Activated CD4-positive, alpha-beta T cell treated with anti-CD3 and anti-CD28 coated beads, Interleukin-2, amount 50 U/mL, for 48 hours (primary cell): ENCODE measurements at places on chromosomes 4 and X.

DNA sequence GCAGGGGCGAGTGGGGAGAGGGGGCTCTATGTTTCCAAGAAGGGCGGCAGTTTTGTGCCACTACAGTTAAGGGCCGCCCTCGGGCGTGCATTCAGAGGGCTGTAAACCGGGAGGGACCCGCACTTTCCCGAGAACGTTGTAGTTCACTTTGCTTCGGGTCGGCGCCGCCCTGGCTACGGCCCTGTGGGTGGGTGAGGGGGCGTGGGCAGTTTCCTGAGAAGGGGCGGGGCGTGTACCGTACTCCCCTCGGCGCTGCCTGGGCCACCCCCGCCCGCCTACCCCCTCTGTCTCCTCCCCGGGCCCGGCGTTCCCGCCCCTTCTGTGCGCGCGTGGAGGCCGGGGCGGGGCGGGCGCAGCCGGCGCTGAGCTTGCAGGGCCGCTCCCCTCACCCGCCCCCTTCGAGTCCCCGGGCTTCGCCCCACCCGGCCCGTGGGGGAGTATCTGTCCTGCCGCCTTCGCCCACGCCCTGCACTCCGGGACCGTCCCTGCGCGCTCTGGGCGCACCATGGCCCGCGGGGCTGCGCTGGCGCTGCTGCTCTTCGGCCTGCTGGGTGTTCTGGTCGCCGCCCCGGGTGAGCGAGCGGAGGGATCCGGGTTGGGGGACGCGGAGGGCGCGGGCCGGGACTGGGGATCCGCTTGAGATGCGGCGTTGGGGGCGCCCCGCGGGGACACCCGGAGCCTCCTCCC is at the start of gene CD99:
TSS of gene CD99 (plus strand) at position 440 of the 687 bp plus-strand sequence. CDS start at position 506, 66 bp downstream.
- DNase-seq = peak; percentile 87

- no peak for DNase-seq
Observed at GRCh38 chr4:36197501-36197900, 46.8 kb downstream of the ARAP2 start.

GRCh38 chrX:129759576-129760061 is 20.1 kb upstream of the SASH3 start:
- peak; percentile 67 for DNase-seq

DNA sequence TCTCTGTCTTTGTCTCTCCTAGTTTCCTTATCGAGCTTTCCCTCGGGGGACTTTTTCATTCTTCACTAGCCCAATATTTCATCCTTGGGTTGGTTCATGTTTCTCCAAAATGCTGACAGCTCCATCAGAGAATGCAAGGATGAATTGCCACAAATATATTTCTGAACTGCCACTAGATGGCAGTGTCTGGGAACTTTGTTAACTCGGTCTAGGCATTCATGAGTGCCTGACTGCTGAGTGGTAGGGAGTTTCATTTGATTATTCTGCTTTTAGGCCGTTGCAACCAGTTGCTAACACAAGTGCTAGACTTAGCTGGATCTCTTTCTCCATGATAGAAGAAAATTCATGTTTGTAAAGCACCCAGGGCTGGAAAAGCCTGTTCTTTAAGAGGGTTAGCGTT is 73.5 kb upstream of the RAP2C start:
- DNase-seq = peak; percentile 6

- no peak for DNase-seq
Observed at GRCh38 chrX:77510007-77510406, 62.8 kb downstream of the FGF16 start.

GRCh38 chr4:15007201-15007600 is 4.9 kb downstream of the CPEB2 start:
- DNase-seq = no peak

DNA sequence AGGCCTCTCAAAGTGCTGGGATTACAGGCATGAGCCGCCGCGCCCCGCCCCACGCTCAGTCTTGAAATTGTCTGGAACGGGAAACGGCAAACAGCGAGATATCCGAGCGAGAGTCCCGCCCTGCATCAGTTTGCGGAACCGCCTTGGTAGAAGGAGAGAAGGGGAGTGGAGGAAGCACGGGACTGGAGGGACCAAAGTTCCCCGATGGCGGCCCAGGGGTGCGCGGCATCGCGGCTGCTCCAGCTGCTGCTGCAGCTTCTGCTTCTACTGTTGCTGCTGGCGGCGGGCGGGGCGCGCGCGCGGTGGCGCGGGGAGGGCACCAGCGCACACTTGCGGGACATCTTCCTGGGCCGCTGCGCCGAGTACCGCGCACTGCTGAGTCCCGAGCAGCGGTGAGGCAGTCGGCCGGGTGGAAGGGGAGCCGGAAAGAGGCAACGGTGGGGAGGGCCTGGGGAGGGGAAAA is at the start of gene BST1:
TSS of gene BST1 (plus strand) at position 125 of the 463 bp plus-strand sequence. CDS start at position 205, 80 bp downstream.
- DNase-seq = peak; percentile 53

GRCh38 chr4:169312690-169313422 is 42.1 kb upstream of the SH3RF1 start:
- no peak for DNase-seq

GRCh38 chr4:98686847-98687246 is 28.4 kb upstream of the TSPAN5 start:
- DNase-seq = no peak

GRCh38 chr4:11532138-11532537 is 103.4 kb upstream of the HS3ST1 start:
- no peak for DNase-seq

DNA sequence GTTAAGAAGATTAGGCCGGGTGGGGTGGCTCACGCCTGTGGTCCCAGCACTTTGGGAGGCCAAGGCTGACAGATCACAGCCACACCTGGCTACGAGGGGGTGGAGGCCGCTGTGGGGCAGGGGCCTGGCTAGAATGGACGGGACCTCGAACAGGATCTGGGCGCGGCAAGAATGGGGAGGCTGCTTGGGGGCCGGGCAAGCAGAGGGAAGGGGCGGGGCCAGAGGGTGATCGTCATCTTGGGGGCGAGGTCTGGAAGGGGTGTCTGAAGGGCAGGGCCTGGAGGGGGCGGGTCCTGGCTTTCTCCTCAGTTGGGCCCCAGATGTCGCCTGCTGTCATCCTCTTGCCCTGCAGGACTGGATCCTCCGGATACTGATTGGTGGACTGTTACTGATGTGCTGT is 57.3 kb upstream of the ENPEP start:
- DNase-seq = no peak

DNA sequence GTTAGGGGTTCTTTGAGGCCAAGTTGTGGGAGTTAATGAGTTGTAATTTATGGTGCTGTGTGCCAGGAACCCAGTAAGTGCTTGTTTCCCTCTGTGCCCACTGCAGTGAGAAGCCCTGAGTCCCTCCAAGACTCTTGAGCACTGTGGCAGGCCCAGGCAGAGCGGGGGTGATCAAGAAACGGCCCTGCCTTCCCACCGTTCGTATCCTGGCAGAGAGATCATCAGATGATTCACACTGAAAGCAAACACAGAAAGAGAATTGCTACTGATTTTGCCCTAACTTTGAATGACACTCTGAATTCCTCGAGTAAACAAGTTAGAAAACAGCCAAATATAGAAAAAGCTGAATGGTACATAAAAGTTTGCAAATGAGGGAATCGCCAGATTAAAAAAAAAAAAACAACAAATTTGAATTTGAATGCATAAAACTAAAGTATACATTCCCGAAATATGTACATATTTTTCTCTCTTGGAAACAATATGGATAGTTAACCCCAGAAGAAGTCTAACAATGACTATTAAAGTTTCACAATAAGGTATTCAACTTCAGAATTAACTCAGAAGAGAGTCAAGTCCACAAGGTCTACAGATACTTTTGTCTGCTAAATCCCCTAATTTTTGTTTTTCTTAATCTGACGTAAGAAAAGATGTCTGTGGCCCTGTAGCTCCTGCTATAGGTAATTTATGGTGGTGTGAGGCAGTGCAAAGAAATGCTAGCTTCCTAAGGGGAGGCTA is 71.8 kb downstream of the AFAP1 start:
- peak; percentile 53 for DNase-seq

DNA sequence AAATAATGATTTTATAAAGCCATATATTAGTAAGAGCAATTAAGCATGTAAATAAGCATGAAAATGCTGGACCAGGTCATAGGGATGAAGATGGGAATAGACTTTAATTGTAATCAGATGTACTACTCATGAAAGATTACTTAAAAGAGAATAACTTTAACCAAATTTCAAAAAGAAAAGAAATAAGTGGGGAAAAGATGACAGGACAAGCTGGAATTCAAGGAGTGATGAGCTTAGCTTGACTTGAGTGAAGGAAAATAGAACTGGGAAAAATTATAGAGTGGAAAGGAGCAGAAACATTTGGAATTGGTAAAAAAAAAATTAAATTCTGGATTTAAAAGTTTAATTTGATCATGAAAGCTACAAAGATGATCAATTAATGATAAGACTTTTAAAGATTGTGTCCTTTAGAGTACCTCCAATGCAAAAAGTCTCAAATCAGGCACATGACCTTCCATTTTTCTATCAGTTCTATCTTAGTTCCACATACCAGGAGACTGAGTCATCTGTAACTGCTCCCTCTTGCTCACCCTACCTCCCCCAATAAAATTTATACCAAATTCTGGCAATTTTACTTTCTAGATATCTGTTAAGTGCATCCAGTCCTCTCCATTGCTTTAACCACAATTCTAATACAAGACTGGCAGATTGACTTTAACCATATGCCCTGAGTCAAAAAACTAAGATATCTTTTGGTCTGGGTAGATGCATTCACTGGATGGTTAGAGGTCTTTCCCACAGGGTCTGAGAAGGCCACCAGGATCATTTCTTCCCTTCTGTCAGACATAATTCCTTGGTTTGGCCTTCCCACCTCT is 56.4 kb upstream of the SLIT2 start:
- DNase-seq = no peak

DNA sequence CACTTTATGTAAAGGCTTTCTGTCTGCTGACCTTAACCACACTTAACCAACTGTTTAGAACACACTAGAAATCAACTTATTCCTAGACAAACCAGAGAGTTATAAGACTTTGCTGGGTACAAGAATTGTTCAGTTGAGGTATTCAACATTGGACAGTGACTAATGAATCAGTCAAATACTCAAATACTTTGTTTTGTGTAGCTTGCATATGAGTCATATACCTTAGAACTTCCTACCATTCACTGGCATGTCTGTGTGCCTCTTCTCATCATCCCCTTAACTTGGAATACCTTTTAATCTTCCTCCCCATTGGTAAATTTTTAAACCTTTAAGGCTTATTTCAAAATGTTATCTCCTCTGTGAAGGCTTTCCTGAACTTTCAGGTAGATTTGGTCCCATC is 708.8 kb upstream of the GRIA3 start:
- DNase-seq = no peak

GRCh38 chr4:3369781-3370674 is 71.7 kb upstream of the HGFAC start:
- peak; percentile 28 for DNase-seq
